Activated naive CD8-positive, alpha-beta T cell treated with anti-CD3 and anti-CD28 coated beads, Interleukin-2, amount 10 ng/mL, durations not matched to agents 7 days and 5 days (primary cell): ENCODE measurements at places on chromosomes 1 and 21.

DNA sequence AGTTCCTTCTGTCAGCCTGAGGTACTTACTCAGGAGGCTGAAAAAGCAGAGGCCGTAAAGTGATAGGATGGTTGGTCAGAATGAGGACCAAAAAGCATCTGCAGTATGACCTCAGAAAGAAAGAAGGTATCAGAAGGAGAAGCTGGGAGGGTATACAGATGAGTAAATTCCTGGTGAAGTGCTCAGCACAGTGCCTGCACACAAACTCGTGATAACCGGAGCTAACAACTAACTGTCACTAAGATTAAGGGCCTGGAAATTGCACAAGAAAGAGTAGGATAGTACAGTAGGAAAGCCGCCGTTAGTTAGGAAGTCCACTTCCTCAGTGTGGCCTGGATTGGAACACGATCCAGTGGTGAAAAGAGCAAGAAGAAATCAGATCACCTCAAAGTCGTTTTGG, 62.6 kb downstream of the VPS26C start:
- DNase-seq: no peak

DNA sequence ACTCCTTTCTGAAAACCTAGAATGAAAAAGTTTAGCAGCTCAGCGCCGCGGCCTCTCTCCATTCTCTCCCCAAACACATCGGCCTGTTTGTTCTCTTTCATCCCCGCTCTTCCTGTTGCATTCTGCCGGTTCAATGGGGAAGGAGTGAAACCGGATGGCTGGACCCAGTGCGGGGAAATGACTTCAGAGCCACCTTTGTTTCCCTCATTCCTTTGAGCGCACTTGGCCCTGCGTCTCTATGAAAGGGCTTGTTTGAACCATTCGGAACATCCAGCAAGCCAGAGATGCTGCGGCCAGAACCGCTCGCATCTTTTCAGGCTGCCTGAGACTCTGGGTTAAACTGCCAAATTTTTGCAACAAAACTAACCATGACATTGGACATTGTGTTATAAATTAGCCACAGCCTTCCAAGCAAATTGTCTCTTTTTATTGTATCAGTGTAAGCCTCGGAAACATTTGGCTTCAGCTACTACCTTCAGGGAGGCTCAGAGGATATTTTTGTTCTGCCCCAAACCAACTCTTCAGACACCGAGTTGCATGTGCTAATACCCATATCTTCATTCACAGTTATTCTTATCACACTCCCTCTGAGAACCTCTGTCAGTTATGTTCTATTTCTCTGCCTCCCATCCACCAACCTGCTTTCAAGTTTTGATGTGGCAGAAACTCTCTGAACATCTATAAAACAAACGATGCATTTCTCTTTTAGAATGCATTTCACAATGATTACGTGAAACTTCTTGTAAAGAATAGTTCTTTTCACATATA, 5.1 kb upstream of the OLIG1 start:
- DNase-seq: no peak

- no peak for DNase-seq
Observed at GRCh38 chr1:119879510-119880434, 16.5 kb downstream of the ADAM30 start.

GRCh38 chr1:222697826-222698225, 14.5 kb downstream of the AIDA start:
- no peak for DNase-seq

DNA sequence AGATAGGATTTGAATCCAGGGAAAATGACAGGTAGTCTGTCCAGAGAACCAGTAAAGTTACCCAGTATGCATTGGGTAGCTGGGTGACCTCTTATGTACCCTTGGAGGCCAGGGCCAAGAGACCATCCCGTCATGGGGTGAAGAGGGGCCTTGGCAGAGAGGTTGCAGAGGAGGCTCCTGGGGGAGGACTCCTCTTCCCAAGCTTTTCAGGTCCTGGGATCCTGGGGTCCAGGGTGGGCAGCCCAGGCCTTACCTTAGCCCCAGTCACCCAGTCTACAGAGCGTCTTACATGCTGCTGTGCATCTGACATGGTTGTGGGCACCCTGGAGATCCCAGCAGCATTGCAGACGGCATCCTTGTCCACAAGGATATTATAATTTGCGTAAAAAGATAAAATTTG, 14.0 kb downstream of the PMF1 start:
- no peak for DNase-seq

GRCh38 chr1:39178541-39179431, 25.7 kb upstream of the MACF1 start:
- no peak for DNase-seq
